ENCODE measurements at places on chromosomes 1 and 21. TPM values are rescaled to one million over a fixed set of nuclear protein-coding genes. Genes with fewer than 3 reads are reported as not detected.

DNA sequence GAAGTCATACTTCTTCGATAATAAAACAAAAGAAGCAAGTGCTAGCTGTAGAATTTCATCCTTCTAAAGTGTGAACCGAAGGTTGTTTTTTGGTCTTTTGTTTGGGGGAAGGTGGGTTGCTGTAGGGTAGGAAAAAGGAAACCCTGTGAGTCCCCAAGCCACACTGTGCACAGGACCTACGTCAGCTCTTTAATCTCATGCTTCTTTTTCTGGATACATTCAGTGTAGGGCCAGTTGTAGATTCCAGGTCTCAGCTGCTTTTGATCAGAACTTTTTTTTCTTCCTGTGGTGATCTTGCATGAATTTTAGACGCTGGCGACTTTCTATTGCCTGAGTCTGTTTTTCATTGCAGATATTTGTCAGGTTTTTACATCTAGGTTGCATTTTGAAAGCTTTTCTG is 40.2 kb downstream of the BCL9 start:
- no peak for DNase-seq
- H3K4me1 ChIP-seq = peaks cover 5% of the 10 kb centered on the region
- H3K27me3 ChIP-seq = no peaks in the 10 kb centered on the region
- no peaks in the 10 kb centered on the region for H3K36me3 ChIP-seq
- H3K4me3 ChIP-seq = no peak overlapping the region

- H3K4me1 ChIP-seq = peaks cover 2% of the 10 kb centered on the region
- H3K4me3 ChIP-seq = no peak overlapping the region
- H3K27me3 ChIP-seq = peaks cover 5% of the 10 kb centered on the region
- no peak overlapping the region for H3K27ac ChIP-seq
- peak; percentile 10 for DNase-seq
- H3K36me3 ChIP-seq = no peaks in the 10 kb centered on the region
These were observed 5.8 kb upstream of the ITGB2 start for GRCh38 chr21:44926331-44927101.

Gene MX1
- total RNA-seq = 7.0 TPM

DNA sequence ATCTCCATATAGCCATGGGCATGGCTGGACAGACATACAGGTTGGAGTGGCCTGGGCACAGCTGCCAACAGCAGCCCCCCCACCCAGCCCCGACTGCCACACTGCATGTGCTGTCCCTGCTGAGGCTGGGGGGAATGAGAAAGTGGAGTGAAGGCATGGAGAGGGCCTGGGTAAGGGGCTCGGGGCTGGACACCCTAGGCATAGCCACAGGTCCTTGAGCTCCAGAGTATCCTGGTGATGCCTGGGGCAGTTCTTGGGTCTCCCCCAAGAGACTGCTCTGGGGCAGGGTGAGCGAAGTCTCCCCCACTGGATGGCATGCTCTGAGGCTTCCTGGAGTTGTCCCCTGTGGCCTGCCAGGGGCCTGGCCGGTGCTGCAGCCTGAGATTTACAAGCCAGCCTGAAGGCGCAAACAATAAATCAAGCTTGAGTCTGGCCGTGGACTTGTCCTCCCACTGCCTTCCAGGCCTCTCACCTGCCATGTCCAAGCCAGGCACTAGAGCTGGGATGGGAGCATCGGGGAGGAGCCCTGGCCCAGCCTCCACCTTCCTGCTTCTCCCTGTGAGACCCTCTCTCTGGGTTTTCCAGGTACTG is 53.6 kb downstream of the FOXO6 start:
- H3K36me3 ChIP-seq = no peaks in the 10 kb centered on the region
- peaks cover 10% of the 10 kb centered on the region for H3K4me1 ChIP-seq
- H3K4me3 ChIP-seq = no peak overlapping the region
- H3K27ac ChIP-seq = no peak overlapping the region
- no peaks in the 10 kb centered on the region for H3K27me3 ChIP-seq

- no peak overlapping the region for H3K4me3 ChIP-seq
- H3K27me3 ChIP-seq = no peaks in the 10 kb centered on the region
- H3K36me3 ChIP-seq = no peaks in the 10 kb centered on the region
- no peak overlapping the region for H3K27ac ChIP-seq
- no peak for DNase-seq
These were observed 256.0 kb upstream of the LYPLAL1 start for GRCh38 chr1:218917656-218918055.

Gene S100A2
- total RNA-seq = not detected

GRCh38 chr1:229136822-229137221 is 134.1 kb upstream of the RAB4A start:
- peaks cover 17% of the 10 kb centered on the region for H3K4me1 ChIP-seq
- H3K27ac ChIP-seq = no peak overlapping the region
- no peak for DNase-seq

- DNase-seq = peak; percentile 84
- H3K27me3 ChIP-seq = no peaks in the 10 kb centered on the region
- peak overlapping the region; percentile 88 for H3K27ac ChIP-seq
- H3K4me3 ChIP-seq = no peak overlapping the region
- H3K4me1 ChIP-seq = peaks cover 55% of the 10 kb centered on the region
These were observed 4.3 kb upstream of the NADK start for GRCh38 chr1:1782399-1783221.

Gene LCE3E
- not detected for total RNA-seq

GRCh38 chr1:28889357-28889756 is 25.0 kb upstream of the EPB41 start:
- DNase-seq = no peak
- no peak overlapping the region for H3K27ac ChIP-seq
- no peaks in the 10 kb centered on the region for H3K27me3 ChIP-seq
- H3K4me3 ChIP-seq = no peak overlapping the region

DNA sequence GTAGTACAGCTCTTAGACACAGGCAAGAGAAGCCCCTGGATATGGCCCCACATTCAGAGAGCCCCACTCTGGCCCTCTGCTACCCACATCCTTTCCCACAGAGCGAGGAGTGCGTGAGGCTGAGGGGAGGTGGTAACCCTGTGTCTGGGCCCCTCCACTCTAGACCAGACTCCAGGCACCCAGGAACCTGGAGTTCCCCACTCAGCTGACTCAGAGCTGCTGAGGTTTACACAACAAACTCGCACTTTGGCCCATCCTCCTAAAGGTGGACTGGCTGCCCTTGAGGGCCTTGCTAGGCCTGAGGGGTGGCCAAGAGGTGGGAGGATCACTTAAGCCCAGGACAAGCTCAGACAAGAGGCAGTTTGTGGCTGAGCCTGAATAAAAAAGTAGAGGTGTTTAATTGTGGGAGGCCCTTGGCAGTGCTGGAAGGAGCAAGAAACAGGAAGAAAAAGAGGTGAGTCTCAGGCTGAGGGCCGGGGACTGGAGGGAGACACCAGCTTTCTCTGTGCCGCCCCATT is 10.7 kb downstream of the MR1 start:
- no peak overlapping the region for H3K27ac ChIP-seq
- no peaks in the 10 kb centered on the region for H3K36me3 ChIP-seq
- H3K4me3 ChIP-seq = no peak overlapping the region
- no peak for DNase-seq
- no peaks in the 10 kb centered on the region for H3K4me1 ChIP-seq
- no peaks in the 10 kb centered on the region for H3K27me3 ChIP-seq

Gene RHOU
- 9.3 TPM for total RNA-seq

DNA sequence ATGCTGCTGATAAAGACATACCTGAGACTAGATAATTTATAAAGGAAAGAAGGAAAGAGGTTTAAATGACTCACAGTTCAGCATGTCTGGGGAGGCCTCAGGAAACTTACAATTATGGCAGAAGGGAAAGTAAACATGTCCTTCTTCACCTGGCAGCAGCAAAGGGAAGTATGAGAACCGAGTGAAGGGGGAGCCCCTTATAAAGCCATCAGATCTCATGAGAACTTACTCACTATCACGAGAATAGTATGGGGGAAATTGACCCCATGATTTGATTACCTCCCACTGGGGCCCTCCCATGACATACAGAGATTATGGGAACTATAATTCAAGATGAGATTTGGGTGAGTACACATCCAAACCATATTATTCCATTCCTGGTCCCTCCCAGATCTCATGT is 154.4 kb downstream of the FASLG start:
- no peaks in the 10 kb centered on the region for H3K36me3 ChIP-seq
- no peaks in the 10 kb centered on the region for H3K27me3 ChIP-seq
- no peak overlapping the region for H3K4me3 ChIP-seq
- H3K4me1 ChIP-seq = no peaks in the 10 kb centered on the region
- no peak overlapping the region for H3K27ac ChIP-seq
- DNase-seq = no peak

GRCh38 chr1:233723387-233723786 is 109.5 kb downstream of the KCNK1 start:
- no peaks in the 10 kb centered on the region for H3K36me3 ChIP-seq
- no peak for DNase-seq
- no peaks in the 10 kb centered on the region for H3K4me1 ChIP-seq
- H3K4me3 ChIP-seq = no peak overlapping the region
- H3K27me3 ChIP-seq = no peaks in the 10 kb centered on the region

- DNase-seq = no peak
- H3K36me3 ChIP-seq = no peaks in the 10 kb centered on the region
- peak overlapping the region; percentile 74 for H3K27ac ChIP-seq
- no peak overlapping the region for H3K4me3 ChIP-seq
These were observed 391 bp upstream of the CENPS start for GRCh38 chr1:10429868-10430215.

DNA sequence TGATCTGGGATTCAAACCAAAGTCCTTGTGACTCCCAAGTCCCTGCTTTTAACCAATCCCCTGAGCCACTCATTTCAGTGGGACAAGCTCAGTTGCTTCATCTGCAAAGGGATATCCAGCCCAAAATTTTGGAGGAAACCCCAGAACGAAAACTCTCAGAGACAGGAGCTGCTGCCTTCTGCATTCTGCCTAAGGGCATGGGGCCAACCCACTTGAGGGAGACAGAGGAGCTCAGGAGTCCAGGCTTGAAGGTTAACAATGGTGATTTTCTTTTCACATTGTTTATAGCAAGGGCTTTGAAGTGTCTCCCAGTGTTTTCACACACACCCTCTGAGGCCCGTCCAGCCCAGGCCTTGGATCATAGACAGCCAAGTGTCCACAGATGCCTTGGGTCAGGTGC is 148.1 kb upstream of the CTTNBP2NL start:
- no peaks in the 10 kb centered on the region for H3K36me3 ChIP-seq
- H3K27me3 ChIP-seq = no peaks in the 10 kb centered on the region
- H3K4me1 ChIP-seq = peaks cover 14% of the 10 kb centered on the region
- no peak overlapping the region for H3K4me3 ChIP-seq

DNA sequence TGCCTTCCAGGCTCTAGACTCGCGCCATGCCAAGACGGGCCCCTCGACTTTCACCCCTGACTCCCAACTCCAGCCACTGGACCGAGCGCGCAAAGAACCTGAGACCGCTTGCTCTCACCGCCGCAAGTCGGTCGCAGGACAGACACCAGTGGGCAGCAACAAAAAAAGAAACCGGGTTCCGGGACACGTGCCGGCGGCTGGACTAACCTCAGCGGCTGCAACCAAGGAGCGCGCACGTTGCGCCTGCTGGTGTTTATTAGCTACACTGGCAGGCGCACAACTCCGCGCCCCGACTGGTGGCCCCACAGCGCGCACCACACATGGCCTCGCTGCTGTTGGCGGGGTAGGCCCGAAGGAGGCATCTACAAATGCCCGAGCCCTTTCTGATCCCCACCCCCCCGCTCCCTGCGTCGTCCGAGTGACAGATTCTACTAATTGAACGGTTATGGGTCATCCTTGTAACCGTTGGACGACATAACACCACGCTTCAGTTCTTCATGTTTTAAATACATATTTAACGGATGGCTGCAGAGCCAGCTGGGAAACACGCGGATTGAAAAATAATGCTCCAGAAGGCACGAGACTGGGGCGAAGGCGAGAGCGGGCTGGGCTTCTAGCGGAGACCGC is 2.0 kb upstream of the OLIG2 start:
- H3K4me3 ChIP-seq = no peak overlapping the region
- H3K36me3 ChIP-seq = no peaks in the 10 kb centered on the region
- DNase-seq = no peak
- H3K27me3 ChIP-seq = no peaks in the 10 kb centered on the region
- peaks cover 40% of the 10 kb centered on the region for H3K4me1 ChIP-seq

Gene FASLG
- not detected for total RNA-seq

DNA sequence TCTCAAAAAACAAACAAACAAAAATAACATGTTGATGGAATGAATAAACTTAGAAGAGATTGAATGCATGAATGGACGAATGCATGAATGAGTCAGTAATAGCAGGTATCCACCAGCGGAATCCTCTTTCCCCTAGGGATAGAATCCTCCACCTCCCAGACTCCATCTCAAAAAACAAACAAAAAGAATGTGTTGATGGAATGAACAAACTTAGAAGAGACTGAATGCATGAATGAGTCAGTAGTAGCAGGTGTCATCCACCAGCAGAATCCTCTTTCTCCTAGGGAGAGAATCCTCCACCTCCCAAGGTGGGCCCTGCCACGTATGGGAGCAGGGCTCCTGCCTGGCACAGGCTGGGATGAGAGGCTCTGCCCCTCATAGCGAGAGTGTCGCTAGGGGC is 26.8 kb upstream of the RNF19B start:
- H3K27me3 ChIP-seq = no peaks in the 10 kb centered on the region
- H3K27ac ChIP-seq = no peak overlapping the region
- H3K4me1 ChIP-seq = peaks cover 18% of the 10 kb centered on the region
- no peak overlapping the region for H3K4me3 ChIP-seq
- H3K36me3 ChIP-seq = no peaks in the 10 kb centered on the region

DNA sequence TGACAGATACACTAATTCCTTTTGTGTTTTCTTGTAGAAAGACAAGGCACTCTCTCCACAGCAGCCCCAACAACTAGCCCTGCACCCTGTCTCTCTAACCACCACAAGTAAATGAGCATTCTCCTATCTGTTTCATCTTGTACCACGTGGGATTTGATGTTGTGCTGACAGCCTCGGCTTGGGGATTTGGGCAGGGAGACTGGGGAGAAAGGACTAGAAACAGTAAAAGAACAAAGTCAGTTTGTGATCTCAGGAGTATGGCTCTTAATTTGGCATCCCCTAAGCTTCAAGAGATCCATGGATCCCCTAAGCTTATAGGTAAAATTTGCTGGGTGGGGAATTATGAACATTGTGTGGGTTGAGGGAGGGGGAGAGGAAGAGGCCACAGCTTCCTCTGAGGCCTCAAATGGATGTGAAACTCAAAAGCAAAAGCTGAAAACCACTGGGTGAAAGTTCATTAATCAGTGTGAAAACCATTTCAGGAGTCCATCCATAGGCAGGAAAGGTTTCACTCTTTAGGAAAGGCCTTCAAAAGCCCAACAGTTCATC is 3.1 kb downstream of the C1orf162 start:
- H3K27ac ChIP-seq = no peak overlapping the region
- DNase-seq = no peak
- no peaks in the 10 kb centered on the region for H3K4me1 ChIP-seq
- H3K27me3 ChIP-seq = no peaks in the 10 kb centered on the region
- no peaks in the 10 kb centered on the region for H3K36me3 ChIP-seq

DNA sequence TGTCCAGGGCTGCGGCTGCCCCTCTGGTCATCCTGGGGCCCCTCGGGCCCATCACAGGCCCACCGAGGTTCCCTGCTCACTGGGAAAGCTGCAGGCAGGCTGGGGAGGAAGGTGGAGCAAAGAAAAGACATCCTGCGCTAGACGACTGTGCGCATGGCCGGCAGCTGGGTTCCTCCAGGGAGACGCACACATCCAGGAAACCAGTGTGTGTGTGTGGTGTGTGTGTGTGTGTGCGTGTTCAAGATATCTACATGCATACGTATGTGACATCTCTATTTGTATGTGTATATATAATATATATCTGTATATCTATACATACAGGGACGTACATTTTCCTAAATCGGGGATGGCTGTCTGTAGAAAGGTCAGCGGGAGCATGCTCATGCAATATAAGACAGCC is 63.7 kb downstream of the ACOT7 start:
- H3K4me3 ChIP-seq = no peak overlapping the region
- no peaks in the 10 kb centered on the region for H3K27me3 ChIP-seq
- no peaks in the 10 kb centered on the region for H3K36me3 ChIP-seq
- no peaks in the 10 kb centered on the region for H3K4me1 ChIP-seq
- H3K27ac ChIP-seq = no peak overlapping the region
